Activated naive CD8-positive, alpha-beta T cell treated with anti-CD3 and anti-CD28 coated beads for 36 hours (primary cell): ENCODE measurements at places on chromosomes 3 and 15. TPM values are rescaled to one million over a fixed set of nuclear protein-coding genes. Genes with fewer than 3 reads are reported as not detected.

- DNase-seq: no peak
- H3K36me3 ChIP-seq: no peaks in the 10 kb centered on the region
These were observed 203.3 kb upstream of the IL12A start for GRCh38 chr3:159785273-159785708.

- H3K27me3 ChIP-seq: no peaks in the 10 kb centered on the region
- H3K27ac ChIP-seq: no peak overlapping the region
- peaks cover 8% of the 10 kb centered on the region for H3K4me1 ChIP-seq
- no peak for DNase-seq
- no peak overlapping the region for H3K4me3 ChIP-seq
These were observed 149.0 kb downstream of the NEK10 start for GRCh38 chr3:27220166-27220565.

DNA sequence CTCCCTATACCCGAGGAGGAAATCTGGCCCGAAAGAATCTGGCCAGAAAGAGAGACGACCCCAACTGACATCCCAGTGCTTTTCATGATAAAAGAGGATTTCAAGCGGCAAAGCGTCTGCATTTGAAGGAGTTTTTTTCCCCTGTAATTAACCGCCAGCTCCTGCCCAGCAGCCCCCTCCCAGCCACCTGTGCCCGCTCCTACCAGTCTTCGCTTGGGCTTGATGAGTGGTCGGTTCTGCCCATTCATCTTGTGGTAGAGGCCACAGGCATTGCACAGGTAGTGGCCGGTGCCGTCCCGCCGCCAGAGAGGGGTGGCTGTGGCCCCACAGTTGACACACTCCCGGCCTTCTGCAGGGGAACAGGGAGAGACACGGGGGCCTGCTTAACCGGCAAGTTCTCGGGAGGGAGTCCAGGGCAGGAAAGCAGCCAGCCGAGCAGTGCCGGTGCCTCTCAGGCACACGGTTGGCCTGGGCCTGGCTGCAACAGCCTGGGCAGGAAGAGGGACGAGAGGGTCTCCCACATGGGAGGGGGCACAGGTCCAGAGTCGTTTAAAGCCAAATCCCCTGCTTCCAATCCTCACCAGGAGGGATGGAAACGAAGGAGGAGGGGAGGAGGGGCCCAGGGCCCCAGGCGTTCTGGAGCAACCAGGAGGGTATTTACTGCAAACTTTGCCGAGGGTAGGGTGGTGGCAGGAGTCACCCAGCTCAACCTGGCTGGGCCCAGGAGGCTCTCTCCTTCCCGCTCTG is 9.2 kb downstream of the GATA2 start:
- DNase-seq: no peak
- peaks cover 24% of the 10 kb centered on the region for H3K4me1 ChIP-seq
- H3K4me3 ChIP-seq: no peak overlapping the region
- H3K27ac ChIP-seq: no peak overlapping the region
- peaks cover 87% of the 10 kb centered on the region for H3K27me3 ChIP-seq

DNA sequence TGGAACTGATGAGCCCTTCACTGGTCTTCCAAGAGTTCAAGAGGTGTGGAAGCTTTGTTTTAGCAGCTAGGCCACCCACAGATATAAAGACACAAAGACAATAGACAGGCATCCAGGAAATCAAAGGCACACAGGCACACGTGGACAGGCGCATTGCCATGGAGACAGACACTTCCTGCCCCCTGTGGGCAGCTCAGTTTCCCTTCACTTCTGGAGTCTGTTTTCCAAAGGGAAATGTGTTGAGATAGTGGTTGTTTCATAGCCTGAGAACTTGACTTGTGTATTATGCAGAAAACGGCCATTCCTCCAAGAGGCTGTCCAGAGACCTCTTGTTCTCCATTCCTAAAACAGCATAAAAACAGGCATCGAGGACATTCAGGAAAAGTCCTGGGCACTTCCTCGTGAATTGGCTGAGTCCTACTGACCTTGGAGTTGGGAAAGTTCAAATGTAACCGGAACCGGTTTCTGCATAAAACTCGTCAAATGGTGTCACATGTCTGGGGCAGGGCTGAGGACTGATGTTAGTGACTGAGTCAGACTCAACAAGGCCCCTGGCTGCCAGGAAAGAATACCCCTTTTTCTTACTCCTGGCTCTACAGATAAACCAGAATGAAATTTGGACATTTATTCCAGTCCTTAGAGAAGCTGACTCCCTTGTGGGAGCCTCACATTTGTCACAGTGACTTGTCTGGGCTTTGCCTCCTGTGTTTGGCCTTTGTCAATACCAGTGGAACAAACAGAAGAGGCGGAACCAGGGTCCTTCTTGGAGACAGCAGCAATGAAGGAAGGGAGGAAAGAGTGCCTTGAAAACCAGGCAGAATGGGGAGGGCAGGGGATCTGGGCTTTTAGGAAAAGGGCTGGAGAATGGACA is 1.3 kb downstream of the ALPK3 start:
- H3K4me1 ChIP-seq: peaks cover 7% of the 10 kb centered on the region
- no peak overlapping the region for H3K27ac ChIP-seq
- no peak overlapping the region for H3K4me3 ChIP-seq
- no peak for DNase-seq
- H3K27me3 ChIP-seq: peaks cover 14% of the 10 kb centered on the region

GRCh38 chr3:20141851-20142250 is 44.2 kb downstream of the SGO1 start:
- no peaks in the 10 kb centered on the region for H3K4me1 ChIP-seq
- peaks cover 31% of the 10 kb centered on the region for H3K36me3 ChIP-seq
- no peaks in the 10 kb centered on the region for H3K27me3 ChIP-seq

GRCh38 chr3:45994419-45995235 is 997 bp downstream of the FYCO1 start:
- peak overlapping the region; percentile 94 for H3K27ac ChIP-seq
- peaks cover 46% of the 10 kb centered on the region for H3K4me1 ChIP-seq
- peaks cover 5% of the 10 kb centered on the region for H3K27me3 ChIP-seq
- DNase-seq: peak; percentile 69
- peak overlapping the region; percentile 85 for H3K4me3 ChIP-seq

DNA sequence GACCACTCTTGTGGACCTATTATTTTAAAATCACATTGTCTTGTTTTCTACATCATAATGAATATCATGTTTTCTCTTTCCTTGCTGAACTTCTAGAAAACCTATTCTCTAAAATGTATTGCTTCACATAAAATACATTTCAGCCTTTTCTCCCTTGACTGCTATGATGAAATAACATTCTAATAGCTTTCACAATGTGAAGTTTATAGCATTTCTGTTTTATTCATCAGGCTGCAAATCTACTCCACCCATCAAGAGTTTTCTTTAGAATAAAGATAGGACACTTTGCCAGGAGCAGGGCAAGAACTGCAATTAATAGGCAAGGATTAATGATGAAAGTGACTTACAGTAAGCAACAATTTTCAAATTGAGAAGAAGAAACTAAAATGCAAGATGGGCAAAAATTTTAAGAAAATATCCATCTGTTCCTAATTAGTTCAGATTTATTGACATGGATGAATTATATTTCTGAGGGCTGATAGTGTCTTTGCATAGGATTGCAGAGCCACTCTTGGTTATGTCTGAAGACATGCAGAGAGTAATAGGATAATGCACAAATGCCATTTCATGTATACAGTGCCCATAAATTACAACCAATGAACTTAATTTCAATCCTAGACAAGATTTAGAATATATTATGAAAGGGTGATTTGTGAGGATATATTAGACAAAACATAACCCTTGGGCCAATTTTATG is 21.7 kb downstream of the LEKR1 start:
- DNase-seq: no peak
- peaks cover 1% of the 10 kb centered on the region for H3K36me3 ChIP-seq
- H3K27ac ChIP-seq: no peak overlapping the region
- H3K4me1 ChIP-seq: peaks cover 3% of the 10 kb centered on the region
- no peak overlapping the region for H3K4me3 ChIP-seq
- H3K27me3 ChIP-seq: no peaks in the 10 kb centered on the region

DNA sequence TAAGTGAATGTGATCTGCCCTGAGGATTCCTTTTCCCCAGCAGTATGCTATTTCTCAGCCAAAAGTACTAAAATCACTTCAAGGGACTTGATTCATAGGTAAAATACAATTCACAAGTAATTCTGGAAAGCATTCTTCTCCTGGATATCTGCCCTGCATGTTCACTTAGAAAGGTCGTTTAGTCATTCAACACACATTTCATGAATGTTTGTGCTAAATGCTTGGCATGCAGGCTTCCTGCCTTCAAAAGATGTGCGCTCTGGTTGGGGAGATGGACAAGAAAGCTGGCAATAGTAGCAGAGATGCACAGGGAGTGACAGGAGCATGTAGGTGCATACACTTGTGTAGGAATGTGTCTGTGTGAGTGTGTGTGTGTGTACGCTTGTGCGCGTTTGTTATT is 360.7 kb downstream of the PTPRG start:
- no peaks in the 10 kb centered on the region for H3K36me3 ChIP-seq
- no peaks in the 10 kb centered on the region for H3K4me1 ChIP-seq

- peaks cover 25% of the 10 kb centered on the region for H3K27me3 ChIP-seq
- H3K36me3 ChIP-seq: no peaks in the 10 kb centered on the region
- H3K27ac ChIP-seq: no peak overlapping the region
- no peak for DNase-seq
- H3K4me3 ChIP-seq: no peak overlapping the region
- no peaks in the 10 kb centered on the region for H3K4me1 ChIP-seq
These were observed 164.6 kb downstream of the GMNC start for GRCh38 chr3:190697901-190698300.

- H3K27me3 ChIP-seq: no peaks in the 10 kb centered on the region
- peaks cover 4% of the 10 kb centered on the region for H3K4me1 ChIP-seq
- H3K36me3 ChIP-seq: peaks cover 13% of the 10 kb centered on the region
- no peak for DNase-seq
These were observed 111.7 kb upstream of the TP63 start for GRCh38 chr3:189519458-189519857.

GRCh38 chr3:35724106-35724505 is 84.8 kb downstream of the ARPP21 start:
- H3K4me1 ChIP-seq: no peaks in the 10 kb centered on the region
- H3K27ac ChIP-seq: no peak overlapping the region
- H3K27me3 ChIP-seq: no peaks in the 10 kb centered on the region
- H3K36me3 ChIP-seq: no peaks in the 10 kb centered on the region
- H3K4me3 ChIP-seq: no peak overlapping the region
- DNase-seq: no peak

DNA sequence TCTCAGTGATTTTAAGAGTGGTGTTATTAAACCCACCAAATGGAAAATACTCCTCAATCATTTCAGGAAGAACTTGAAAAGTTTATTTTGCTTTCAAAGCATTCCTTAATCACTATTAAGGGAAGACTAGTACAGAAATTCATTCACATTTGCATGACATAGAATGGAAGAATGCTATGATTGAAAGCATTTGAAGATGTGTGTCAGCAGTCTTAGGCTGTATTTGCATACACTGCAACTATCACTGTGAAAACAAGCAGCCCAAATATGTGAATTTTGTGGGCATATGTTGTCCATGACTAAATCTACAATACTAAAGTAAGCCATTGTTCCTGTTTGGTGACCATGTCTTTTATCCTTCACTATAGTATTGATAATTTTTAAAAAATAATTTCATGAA is 95.8 kb downstream of the CNTN3 start:
- H3K36me3 ChIP-seq: no peaks in the 10 kb centered on the region
- no peaks in the 10 kb centered on the region for H3K27me3 ChIP-seq
- no peak overlapping the region for H3K4me3 ChIP-seq
- H3K4me1 ChIP-seq: no peaks in the 10 kb centered on the region
- no peak overlapping the region for H3K27ac ChIP-seq

CX3CR1 gene
- total RNA-seq: 0.25 TPM

TMEM207 gene
- total RNA-seq: not detected

PPP1R14D gene
- total RNA-seq: not detected

ABI3BP gene
- total RNA-seq: 0.12 TPM

KNG1 gene
- total RNA-seq: not detected

ZNF774 gene
- 1.9 TPM for total RNA-seq

GOLGA8N gene
- 4.0 TPM for total RNA-seq

CHRNA5 gene
- 7.3 TPM for total RNA-seq
